CD4-positive, alpha-beta T cell treated with Interleukin-2 at 100 ng/mL for 4 hours (primary cell): ENCODE measurements at places on chromosomes 1 and 21.

DNA sequence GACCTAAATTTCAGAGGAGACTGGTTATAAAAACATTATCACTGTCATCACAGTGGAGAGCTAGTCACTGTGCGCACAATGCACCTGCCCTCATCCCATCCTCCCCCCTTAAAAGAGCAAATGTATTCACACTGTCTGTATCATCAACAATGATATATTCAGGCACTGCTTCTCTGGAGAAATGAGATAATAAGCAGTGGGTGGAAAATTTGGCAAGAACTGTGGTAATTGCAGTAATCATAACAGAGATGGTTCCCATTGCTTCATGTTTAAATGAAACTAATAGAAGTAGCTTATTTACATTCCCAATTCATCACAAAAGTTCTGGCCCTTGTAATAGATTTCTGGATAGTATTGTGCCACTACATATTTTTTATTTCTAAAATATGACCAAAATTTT, 867.4 kb upstream of the ADGRL2 start:
- no peak for DNase-seq

- no peak for DNase-seq
Measured at GRCh38 chr1:235782601-235783000, 84.1 kb downstream of the LYST start.

DNA sequence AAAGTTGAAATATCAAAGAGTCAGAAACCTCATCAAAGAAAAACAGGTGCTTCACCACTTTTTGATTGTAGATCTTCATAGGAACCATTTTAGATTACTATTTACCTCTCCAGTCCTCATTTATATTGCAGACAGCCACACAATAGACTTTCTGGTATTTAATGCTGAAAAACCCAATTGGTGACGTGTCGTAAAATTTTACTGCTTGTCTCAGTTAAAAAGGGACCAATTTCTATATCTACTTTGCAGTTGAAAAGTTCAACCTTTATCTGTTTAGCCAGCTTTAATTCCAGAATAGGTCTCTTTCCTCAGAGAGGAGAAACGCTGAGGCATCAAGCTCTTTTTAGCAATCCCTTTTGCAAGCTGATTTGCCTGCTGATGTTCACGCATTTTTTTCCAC, 1722.4 kb downstream of the PLA2G4A start:
- no peak for DNase-seq

DNA sequence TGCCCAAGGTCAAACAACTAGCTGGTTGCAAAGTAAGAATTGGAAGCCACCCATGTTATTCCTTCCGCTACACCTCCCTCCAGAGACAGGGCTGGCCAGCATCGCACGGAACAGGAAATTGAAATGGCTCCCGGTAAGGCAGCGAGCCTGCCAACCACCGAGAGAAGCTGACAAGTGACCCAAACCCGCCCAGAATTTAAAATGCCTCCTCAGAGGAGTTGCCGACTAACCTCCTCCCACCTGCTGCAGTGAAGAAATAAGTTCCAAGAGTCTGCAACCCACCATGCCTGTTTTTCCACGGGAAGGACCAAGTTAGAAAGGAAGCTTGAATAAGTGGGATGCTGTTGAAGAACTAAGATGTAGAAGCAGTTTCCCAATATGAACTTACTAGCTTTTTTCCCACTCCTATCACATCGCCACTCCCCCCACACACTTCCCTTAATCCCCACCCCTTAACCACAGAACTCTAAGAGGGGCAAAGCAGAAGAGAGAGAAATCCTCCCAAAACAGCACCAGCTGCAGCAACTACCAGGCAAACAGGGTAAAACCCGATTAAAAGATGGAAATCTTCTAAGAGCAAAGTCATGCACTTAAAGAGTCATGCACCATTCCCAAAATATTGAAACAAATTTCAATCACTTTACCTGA, 78.6 kb downstream of the TIAM1 start:
- no peak for DNase-seq

GRCh38 chr1:222084996-222085395, 343.1 kb upstream of the DUSP10 start:
- DNase-seq = no peak

DNA sequence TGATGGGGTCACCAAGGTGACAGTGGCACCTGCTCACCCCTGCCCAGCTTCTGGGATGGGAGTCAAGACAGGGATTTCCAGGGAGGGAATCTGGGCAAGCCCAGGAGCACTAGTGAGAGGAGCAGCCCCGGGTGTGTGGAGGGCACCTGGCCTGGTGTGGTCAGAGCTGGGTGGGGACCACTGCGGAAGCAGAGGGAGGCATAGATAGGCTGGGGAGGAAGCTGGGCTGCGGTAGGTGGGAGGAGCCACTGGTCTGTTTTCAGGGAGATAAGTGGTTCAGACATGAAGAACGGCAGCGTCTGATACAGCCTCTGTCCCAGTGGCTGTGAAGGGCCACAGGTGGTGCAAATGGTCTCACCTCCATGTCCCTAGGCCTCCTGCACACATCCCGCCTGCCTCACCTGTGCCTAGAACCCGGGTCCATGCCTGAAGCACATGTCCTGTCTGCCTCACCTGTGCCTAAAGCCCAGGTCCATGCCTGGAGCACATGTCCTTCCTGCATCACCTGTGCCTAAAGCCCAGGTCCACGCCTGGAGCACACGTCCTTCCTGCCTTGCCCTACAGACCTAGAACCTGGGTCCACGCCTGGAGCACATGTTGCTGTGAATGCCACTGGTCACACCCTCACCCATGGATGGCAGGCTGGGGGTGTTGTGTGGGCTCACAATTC, 325.9 kb upstream of the AJAP1 start:
- DNase-seq = no peak

DNA sequence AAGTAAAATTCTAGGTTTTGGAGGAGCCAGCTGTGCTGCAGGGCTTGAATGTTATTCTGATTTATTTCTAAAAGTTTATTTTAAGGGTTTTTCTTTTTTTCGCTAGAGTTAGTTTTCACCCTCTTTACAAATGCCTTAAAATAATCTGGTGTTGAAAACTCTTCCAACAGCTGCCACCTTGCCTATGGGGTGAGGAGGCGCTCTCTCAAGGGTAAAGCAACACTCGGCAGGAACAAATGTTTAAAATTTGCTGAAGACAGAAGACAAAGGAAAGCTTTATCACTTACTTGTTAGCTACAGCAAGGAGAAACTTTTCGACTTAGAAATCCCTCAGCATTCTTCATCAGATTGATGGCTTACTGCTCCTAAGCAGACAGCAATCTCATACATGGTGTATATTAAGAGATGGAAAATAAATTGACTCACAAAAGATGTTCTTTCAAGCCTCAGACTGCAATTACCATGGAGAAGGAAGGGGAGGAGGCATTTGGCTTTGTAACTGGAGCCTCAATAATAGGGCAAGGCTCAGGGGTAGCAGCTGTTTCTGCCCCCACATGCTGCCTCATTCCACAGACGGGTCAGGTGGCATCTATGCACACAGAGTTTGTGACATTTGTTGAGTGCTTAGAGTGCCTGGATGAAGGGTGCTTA, 79.8 kb upstream of the RALGPS2 start:
- no peak for DNase-seq

DNA sequence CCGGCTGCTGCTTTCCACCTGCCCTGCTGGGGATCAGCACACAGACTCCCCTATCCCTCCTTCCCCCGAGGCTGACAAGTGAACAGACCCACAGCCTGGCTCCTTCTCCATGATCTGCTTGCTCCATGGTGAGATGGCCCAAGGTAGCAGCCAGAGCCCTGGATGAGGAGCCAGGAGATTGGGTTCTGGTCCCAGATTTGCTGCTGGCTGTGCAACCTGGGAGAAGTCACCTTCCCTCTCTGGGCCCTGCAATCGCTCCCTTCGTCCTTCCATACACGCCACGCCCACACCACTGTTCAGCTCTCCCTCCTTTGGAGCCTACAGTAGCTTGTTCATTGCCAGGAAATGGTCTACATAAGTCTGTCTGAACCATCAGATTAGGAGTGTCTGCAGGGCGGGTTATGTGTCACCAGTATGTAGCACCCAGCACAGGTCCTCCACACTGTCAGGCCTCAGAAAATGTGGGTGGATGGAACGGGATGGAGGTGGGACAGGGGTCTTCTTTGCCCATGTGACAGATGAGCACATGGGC, 9.2 kb upstream of the EPHA8 start:
- DNase-seq = no peak

GRCh38 chr21:26447932-26448475, 125.1 kb downstream of the CYYR1 start:
- no peak for DNase-seq

GRCh38 chr1:62978741-62979140, 194.8 kb downstream of the ATG4C start:
- DNase-seq = no peak

DNA sequence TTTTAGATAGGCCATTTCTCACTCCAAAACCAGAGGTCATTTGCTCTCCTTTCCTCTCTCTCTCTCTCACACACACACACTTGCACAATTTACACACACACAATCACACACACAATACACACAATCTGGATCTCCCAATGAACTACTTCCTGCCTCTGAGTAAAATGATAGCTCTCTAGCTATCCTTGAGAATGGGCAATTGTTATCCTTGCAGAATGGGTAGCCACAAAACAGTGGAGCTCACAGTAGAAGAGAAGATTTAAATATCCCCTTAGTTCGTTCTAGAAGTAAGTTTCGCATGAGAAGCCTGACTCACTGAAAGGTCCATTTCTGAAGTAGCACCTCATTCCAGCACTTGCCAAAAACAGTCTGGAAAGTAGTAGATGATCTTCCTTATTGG, 17.6 kb downstream of the PALMD start:
- DNase-seq = no peak

DNA sequence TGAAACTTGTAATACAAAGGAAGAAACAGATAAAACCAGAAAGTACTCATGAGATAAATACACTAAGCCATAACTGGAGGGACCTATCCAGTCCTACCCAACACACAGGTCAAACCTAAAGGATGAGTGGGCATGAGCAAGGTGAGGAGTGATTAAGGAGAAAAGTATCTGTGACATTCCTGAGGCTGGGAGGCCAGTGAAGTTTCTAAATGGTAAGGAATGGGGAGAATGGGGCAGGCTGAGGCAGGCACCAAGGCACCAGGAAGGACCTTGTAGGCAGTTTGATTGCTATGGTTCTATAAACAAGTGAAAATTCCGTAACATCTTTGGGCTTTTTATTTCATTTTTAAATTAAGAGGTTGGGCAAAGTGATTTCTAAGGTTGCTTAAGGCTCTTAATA, 10.4 kb downstream of the DDX59 start:
- no peak for DNase-seq

DNA sequence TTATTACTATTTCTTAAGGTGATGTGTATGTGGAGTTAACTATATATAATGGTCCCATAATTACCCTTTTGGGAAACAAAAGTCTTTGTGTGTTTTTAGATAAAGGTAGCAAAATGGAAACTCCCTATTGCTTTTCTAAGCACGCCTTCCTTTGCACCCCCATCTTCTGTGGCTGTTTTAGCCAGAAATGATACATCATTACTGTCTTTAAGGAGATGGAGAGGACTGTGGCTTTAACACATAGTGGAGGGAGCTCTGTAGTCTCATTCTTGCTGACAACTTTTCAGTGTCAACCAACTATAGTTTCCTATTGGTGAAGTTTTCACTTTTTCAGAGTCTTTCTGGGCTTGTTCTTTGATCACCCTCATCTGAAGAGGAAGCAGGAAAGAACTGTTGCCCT, 1.0 kb downstream of the APOBEC4 start:
- DNase-seq = peak; percentile 34

DNA sequence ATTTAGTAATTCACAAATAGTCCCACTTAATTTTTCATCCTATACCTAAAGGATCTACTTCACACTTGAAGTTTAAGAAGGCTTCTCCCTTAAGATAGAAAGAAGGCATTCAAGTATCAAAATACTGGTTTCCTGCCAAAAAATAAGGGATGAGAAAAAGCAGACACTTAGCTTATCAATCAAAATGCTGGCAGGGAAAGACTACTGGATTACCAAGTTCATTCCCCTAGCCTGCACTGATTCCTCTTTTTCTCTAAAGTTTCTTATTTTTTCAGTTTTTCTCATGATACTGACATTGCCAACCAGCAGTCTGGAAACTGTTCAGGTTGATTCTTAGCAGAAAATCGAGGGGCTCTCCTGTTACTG, 204.6 kb downstream of the GABPA start:
- DNase-seq = no peak

DNA sequence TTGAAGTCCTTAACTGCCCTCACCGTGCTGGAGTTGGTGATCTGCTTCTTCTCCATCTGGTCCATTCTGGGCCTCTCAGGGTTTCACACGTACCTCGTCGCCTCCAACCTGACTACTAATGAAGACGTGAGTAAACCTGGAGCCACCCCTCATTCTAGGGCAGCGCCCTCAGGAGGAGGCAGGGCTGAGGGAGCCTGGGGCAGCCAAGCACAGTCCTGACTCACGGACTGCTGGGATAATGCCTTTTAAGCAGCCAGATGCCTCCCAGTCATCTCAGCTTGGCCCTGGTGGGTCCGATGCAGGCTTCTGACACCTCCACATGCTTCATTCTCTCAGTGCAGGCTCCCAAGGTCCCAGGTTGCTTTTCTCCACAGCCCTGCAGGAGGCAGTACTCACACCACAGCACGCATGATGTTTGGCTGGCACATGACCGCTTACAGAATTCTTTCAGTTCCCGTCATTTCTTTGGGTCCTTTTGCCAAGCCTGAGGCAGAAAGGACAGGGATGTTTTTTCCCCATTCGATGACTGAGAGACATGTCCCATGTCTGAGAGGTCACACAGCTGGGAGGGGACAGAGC, 11.8 kb upstream of the SFN start:
- DNase-seq = no peak

GRCh38 chr1:25649505-25650288, 33.1 kb downstream of the MAN1C1 start:
- no peak for DNase-seq
